ENCODE measurements at places on chromosomes 4 and X.
A peak's percentile ranks its signal among the peaks of the same experiment; 100 is the strongest.

DNA sequence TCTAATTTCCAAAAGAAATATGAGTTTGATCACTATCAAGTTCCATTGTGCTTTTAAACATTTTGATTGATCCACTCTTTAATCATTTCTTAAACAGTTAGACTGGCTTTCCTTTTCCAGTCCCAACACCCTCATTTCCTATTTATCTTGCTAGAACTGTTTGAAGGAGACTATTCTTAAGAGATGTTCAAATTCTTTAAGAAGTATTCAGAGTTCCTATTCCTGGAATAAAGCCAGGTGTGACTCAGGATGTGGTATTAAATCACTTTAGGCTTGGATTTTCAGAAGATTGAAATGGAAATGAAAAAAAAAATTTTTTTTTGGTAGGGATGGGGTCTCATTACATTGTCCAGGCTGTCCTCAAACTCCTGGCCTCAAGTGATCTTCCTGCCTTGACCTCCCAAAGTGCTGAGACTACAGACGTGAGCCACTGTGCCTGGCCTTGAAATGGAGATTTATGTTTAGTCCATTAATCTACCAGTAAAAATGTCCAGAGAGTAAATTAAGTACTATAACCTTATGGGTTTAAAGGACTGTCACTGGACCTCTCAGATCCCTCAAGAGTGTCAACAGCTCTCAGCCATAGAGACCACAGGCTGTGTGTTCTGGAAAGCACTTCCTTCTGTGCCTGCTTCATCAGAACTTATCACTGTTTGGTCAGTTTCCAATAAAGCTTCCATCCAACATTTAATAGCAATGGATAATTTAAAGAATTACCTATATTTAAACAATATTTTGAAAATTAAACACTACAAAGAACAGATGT lies 90.7 kb downstream of the CDS1 start:
- no peak for DNase-seq

DNA sequence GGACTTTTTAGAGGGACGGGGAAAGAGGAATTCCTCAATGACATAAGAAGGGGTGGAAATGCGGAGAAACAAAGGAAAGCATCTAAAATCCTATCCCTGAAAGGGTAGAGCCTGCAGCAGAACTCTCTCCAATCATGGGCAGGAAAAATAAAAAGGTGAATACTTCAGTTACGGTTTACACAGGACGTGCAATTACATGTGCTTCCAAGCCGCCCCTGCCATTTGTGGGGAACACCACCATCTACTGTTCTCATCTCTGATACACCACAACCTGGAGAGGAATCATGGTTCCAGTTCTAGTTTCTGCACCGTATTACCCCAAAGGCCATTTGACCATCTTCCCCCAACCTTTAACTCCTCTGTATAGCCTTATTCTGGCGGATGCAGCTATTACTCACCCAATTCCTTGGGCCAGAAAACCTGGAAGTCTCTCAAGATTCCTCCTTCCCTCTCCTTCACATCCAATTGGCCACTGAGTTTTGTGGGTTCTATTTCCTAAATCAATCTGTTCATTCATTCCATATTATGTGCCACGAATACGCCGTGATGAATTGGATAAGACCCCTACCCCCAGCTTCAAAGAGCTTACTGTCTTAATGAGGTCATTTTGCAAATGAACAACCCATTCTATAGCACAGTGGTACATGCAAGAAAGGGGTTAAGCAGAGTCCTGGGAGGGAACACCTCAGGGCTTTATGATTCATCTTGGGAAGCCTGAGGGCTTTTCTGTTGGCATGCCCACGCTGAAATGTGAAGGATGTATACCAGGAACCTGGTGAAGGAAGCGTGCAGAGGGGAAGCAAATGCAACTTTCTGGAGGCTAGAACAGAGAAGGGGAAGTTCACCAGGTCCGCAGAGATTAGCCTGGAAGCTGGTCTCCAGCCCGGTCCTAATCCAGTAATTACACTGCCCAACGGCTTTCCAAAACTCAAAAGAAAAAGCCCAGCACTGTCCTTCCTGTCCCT lies 1.4 kb upstream of the MSL3 start:
- DNase-seq = no peak

DNA sequence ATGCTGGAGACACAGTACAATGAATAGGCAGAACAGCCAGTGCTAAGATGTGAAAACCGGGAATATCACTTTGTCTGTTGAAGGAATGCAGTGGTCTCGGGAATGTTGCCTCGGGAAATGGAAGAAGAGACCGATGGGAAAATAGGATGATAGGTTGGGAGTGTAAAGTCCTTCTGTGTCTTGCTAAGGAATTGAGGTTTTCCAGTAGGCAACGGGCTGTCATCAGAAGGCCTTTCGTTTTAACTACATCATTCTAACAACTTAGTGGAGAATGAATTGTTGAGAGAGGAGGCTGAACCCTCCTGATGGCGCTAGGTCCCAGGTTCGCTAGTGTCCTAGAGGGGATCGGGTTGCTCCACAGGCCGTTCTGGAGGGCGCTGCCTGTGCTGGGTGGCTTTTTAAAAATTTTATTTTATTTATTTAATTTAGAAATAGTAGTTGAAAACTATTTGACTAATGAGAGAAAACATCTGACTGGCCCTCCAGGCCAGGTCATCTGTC lies 730 bp downstream of the VBP1 start:
- DNase-seq = peak; percentile 5

- DNase-seq = no peak
Measured at GRCh38 chrX:3046253-3047240, 5.3 kb downstream of the ARSF start.

DNA sequence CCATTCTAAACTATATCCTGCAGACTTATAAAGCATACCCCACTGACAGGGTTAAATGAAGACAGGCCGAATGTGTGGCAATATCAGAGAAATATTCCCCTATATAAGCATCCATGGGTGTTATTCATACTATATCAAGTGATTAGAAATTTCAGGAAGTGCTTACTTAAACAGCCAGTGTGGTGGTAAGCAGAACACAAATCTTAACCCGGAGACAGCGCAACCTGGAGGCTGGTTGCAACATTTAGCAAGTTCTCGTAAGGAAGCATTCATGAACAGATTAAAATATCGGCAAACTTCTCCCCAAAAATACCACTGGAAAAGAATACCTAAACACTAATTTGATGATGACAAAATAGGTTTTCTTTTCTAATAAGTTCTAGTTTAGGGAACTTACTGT lies 261.2 kb downstream of the CBLL2 start:
- DNase-seq = no peak

DNA sequence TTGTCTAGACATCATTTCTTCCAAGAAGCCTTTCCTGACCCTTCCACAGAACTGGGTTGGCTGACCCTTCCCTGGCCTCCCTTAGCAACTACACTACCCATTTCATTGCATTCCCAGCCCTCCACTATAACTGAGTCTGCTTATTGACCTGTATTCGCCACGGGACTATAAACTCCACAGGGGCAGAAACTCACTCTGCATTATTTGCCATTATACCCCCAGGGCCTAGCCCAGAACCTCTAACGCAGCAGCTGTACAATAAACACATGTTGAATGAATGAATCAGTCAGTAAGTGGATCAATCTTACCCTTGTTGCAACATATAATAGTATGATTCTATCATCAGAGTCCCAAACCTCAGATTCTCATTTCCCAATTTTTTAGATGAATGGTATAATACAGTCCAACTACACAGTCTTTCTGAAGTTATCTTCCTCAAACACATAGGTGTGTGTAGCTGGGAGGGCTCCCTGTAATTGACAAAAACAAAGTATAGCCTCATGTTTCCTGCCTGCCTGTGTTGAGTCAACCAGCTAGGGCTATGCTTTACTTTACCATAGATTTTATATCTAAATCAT lies 209.3 kb downstream of the CHIC2 start:
- DNase-seq = no peak

DNA sequence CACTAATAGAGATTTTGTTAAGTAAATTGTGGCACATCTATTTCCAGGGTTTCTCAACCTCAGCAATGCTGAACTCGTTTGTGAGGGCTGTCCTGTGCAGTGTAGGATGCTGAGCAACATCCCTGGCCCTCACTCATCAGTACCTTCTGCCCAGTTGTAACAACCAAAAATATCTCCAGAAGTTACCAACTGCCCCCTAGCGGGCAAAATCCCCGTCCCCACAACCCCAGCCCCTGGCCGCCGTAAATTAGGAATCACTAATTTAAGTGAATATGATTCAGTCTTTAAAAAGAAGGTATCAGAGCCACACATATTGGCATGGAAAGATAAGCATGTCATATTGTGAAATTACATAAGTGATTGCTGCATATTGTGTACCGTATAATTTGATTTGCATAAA lies 123.4 kb downstream of the ASB9 start:
- peak; percentile 45 for DNase-seq

- no peak for DNase-seq
Measured at GRCh38 chr4:6293661-6294060, 24.0 kb downstream of the WFS1 start.

- no peak for DNase-seq
Measured at GRCh38 chr4:125013891-125014290, 300.9 kb upstream of the FAT4 start.

- DNase-seq = no peak
Measured at GRCh38 chr4:135927651-135928050, 1604.6 kb downstream of the PCDH18 start.

GRCh38 chrX:16469870-16470269 lies 180.1 kb upstream of the S100G start:
- DNase-seq = no peak

DNA sequence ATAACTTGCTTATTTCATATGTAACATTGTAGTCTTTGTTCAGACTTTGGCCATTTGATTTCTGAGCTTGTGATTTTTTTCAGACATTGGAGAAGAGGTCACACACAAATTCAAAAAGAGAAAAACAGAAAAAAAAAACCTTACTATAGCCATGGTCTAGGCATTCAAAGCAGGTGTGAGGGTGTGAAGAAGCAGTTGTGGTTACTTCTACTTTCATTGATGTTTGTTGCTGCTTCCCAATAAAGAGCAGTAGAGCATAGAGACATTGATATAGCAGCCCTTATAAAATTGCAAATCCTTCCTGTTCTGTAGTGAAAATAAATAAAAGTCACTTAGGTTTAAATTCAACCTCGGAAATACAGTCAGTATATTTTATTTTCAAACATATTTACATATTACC lies 671.6 kb downstream of the GRXCR1 start:
- DNase-seq = no peak

- no peak for DNase-seq
Measured at GRCh38 chrX:111585337-111585736, 73.9 kb downstream of the SERTM2 start.

- DNase-seq = no peak
Measured at GRCh38 chr4:149141391-149141790, 674.3 kb downstream of the IQCM start.

- DNase-seq = no peak
Measured at GRCh38 chr4:150316332-150317205, 238.3 kb downstream of the DCLK2 start.
